ENCODE measurements at places on chromosomes 13 and 19.
A peak's percentile ranks its signal among the peaks of the same experiment; 100 is the strongest.

DNA sequence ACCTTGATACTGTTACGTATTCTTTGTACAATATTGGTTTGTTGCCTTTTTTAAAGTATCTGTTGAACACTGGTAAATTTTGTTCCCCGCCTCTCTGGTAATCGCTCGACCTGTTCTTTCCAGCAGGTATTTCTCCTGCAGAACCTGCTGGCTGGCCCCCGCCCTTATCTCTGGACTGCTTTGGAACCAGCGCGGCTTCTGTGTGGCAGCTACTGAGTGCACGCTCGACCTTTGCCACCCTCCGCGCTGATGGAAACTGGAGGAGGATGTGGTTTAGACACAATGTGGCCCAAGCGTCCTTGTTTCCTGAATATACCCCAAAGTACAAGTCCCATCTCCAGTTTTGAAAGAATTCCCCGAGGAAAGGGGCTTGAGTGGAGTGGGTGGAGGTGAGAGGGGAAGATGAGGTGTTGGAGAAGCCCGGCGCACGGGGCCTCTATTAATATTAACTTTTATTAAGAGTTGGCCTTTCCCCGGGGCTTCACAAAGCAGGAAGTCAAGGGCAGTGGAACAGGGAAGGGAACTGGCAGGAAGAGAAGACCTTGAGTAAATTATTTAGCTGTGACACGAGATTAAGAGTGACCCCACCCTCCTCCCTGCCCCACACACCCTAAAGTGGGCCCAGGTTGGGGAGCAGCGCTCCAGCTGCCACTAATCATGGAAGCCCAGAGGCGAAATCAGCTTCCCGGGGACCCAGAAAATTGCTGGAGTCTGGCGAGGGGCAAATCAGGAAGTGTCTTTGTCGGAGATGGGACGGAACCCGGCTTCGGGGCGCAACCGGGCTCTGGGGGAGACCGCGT is 16.0 kb downstream of the CDX2 start:
- DNase-seq: no peak

DNA sequence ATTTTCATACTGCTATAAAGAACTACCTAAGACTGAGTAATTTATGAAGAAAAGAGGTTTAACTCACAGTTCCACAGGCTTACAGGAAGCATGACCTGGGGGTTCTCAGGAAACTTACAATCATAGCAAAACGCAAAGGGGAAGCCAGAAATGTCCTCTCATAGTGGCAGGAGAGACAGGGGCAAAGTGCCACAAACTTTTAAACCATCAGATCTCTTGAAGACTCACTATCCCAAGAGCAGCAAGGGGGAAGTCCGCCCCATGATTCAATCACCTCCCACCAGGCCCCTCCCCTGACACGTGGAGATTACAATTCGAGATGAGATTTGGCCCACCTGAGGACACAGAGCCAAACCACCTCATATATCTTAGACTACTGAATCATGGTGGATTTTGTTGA is 198.7 kb downstream of the KCTD12 start:
- no peak for DNase-seq

GRCh38 chr13:102707467-102707866 is 12.6 kb upstream of the METTL21C start:
- DNase-seq: no peak

GRCh38 chr19:1768918-1769644 is 15.8 kb downstream of the ONECUT3 start:
- DNase-seq: no peak

- DNase-seq: no peak
Observed at GRCh38 chr19:53596056-53596455, 35.7 kb upstream of the DPRX start.

- no peak for DNase-seq
Observed at GRCh38 chr13:49071341-49071937, 95.7 kb downstream of the FNDC3A start.

DNA sequence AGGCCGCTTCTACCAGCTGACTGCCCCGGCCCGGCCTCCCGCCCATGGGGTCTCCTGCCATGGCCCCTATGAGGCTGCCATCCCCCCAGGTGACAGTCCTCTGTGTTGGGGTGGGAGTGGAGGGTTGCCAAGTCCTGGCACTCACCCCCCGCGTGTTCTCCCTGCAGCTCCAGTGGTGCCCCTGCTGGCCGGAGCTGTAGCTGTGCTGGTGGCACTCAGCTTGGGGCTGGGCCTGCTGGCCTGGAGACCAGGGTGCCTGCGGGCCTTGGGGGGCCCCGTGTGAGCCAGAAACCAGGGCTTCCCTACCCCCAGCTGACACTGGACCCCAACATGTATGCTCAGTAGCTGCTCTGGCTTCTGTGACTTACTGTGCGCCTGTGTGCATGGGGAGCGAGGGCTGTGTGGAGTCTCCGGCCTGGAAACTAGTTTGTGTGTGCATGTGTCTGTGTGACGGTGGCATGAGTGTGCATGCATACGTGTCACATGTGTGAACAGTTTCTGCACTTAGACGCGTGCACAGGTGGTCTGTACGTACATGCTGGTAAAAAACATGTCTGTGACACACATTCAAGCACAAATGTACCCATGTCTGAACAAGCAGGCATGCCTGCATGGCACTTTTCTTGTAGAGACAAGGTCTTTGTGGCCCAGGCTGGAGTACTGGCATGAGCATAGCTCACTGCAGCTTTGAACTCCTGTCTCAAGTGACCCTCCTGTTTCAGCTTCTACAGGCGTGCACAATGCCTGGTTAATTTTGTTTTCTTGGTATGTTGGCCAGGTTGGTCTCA is 4.9 kb downstream of the ACP4 start:
- no peak for DNase-seq

- DNase-seq: peak; percentile 66
Observed at GRCh38 chr13:114103801-114104654, 28.4 kb downstream of the RASA3 start.

DNA sequence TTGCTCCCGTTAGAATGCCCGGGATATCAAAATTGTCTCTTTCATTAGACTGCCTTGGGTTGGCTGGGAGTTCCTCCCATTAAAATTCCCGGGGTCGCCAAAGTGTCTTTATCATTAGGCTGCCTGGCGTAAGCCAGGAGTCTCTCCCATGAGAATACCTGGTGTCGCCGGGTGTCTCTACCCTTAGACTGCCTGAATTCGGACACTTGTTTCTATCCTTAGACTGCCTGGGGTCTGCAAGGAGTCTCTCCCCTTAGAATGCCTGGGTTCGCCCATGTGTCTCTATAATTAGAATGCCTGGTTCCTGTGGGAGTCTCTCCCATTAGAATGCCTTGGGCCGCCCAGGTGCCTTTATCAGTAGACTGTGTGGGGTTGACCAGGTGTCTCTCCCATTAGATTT is 1538.2 kb downstream of the UQCRFS1 start:
- DNase-seq: no peak

GRCh38 chr13:50511877-50512341 is 331.6 kb downstream of the DLEU7 start:
- no peak for DNase-seq

GRCh38 chr19:16370641-16371391 is 46.2 kb downstream of the KLF2 start:
- DNase-seq: peak; percentile 59

- DNase-seq: no peak
Observed at GRCh38 chr13:39306639-39307589, 268.7 kb downstream of the NHLRC3 start.

DNA sequence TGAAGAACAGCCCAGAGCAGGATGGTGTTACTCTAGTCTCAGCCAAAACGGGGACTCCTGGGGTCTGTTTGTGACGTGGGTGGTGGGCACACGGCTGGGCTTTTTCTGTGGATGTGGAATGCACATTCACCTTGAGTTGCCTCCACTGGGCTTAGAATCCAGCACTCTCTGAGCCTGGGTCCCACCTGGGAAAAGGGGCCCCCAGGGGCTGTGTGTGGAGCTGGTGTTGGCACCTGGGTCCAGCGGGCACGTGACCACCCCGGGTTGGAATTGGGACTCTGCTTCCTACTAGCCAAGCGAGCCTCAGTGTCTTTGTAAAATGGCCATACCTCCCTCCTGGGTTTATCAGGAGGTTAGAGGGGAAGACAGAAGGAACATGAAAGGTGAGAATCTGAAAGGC is 29.2 kb upstream of the F2RL3 start:
- no peak for DNase-seq

GRCh38 chr13:73366241-73366640 is 307.4 kb downstream of the KLF5 start:
- DNase-seq: no peak

- no peak for DNase-seq
Observed at GRCh38 chr13:106503272-106503671, 32.2 kb downstream of the EFNB2 start.

DNA sequence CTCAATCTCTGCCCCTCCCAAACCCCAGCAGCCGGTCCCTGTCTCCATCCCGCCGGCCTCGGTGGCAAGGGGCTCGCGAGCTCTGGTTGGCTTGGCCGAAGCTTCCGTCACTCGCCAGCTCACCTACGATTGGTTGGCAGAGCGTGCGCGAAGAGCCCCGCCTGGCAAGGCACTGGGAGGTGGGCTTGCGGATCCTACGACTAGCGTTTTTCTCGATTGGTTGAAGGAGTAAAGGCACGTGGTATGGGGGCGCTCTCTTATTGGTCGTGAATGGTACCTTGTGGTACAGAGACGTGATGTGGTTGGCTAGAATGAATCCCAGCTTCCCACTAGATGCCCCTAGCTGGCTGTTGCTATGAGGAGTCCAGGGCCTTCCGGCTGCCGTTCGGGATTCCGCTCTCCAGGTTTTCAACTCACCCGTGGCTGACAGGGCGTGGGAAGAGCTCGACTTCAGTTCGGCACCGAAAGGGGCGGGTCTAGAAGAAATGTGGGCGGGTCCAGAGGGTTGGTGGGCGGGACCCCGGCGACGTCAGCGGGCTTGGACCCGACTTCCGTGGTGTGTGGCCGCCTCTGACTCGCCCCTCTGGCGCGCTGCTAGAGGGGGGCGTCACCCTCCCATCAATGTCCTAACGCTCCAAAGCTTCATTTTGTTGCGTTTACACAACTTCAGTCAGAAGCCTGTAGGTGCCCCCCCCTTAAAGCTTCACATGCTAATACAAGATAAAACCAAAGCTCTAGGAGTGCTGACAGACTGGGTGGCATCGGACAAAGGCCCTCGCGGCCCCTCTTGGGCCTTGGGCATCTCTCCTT is 847 bp upstream of the RAP2A start:
- DNase-seq: peak; percentile 100

GRCh38 chr19:28471731-28472510 is 741.0 kb downstream of the UQCRFS1 start:
- DNase-seq: no peak

DNA sequence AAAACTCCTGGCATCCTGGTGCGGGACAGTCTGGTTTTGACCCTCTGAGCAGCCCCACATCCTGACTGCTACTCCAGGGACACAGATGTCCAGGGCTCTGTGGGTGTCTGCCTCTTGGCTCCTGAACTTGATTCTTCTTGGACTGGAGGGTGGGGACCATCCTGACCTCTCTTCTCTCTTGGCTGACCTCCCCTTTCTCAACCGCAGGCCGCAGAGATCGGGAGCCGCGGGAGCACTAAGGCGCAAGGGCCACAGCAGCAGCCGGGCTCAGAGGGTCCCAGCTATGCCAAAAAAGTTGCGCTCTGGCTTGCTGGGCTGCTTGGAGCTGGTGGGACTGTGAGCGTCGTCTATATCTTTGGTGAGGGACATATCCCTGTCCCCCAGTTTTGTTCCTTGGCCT is 1.0 kb downstream of the TIMM50 start:
- no peak for DNase-seq

GRCh38 chr13:26460648-26461047 is 96.8 kb upstream of the WASF3 start:
- DNase-seq: peak; percentile 36

GRCh38 chr13:69947582-69947981 is 160.0 kb upstream of the ATXN8OS start:
- DNase-seq: no peak

DNA sequence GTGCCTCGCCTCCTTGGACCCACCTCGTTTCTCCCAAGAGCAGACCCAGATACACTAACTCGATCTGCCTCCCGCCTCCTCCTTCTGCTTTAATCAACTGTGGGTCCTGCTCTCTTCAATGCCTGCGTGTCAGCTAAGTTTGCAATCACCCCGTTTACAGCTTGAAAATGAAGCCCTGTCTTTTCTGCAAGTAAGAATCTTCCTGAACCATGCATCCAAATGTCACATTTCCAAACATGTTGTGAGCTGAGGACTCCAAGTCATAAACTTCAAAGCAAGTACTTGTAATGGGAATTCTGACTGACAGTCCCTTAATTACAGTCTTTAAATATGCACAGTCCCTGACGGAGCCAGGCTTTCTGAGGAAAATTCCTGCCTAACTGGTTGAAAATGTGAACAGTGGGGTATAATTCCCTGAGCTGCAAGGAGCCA is 154.9 kb upstream of the UQCRFS1 start:
- DNase-seq: peak; percentile 0

- DNase-seq: peak; percentile 33
Observed at GRCh38 chr13:22793598-22794134, 387.1 kb upstream of the SGCG start.

DNA sequence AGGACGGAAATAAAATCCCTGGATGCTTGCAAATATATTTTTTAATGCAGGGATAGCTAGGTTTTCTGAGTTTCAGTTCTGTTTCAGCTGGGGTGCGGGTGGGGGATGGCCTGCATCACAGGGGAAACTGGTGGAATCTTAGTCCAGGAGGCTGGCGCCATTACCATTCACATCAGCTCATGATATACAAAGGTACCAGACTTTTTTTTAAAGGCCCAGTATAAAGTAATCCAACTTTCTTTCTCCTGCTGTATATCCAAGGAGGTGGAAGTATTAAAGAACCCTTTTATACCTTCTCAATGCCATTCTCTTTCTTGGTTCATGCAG is 343.8 kb downstream of the KCNRG start:
- DNase-seq: no peak

DNA sequence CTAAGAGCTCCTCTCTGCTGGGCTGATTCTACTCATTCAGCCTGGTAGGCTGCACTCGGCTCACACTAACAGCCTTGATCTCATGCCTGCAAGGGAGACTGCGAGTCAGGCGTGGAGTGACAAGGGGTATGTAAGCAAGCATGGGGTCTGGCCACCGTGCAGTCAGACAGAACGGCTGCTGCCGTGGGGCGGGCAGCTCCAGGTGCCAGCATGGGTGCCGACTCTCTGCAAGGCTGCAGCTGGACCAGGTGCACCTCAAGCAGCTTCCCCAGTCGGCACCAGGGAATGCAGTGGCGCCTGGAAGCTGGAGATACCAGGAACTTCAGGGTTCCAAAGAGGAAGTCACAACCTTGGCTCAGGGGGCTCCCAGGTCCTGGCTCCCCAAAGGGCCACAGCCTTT is 892.3 kb downstream of the OLFM4 start:
- no peak for DNase-seq

DNA sequence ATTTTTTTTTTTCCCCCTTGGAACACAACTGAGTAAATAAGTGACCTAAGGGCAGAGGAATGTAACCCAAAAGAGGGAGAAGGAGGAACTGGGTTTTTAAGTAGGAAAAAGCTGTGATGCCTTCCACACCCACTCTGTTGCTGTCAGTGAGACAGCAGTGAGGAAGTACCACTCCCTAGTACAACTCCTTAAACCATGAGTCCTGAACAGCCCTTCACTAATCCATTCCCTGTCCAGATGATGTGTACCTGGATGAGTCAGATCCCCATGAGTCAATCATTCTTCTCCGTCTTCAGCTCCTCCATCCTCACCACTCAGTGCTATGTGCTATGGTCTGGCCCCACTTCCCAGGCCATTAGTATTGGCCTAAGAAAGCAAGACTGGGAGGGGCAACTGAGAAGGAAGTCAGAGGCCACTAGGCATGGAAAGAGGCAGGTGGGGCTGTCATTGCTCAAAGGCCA is 12.9 kb upstream of the CXCL17 start:
- no peak for DNase-seq

All from kidney (tissue), 22 donors.